ENCODE measurements at places on chromosomes 11 and 22.

DNA sequence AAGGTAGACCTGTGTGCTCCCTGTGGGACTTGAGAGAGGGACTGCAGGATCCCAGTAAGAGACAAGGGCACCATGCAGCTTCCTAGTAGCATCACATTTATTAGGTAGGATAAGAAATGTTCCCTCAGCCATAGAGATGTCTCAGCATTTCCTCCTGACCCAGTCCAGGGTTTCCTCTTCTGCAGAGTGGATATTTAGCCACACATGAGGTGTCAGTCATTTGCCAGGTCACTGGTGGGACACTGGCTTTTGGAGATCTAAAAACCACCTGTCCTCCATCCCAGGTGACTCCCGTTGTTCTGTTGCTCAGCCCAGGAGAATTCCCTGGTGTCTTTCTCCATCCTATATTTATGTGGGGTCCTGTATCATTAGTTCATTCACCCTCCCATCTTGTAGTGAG is 117.5 kb upstream of the NNMT start:
- no peak for DNase-seq

GRCh38 chr11:42251984-42252383 is 792.5 kb upstream of the LRRC4C start:
- no peak for DNase-seq

GRCh38 chr11:77524539-77524938 is 50.6 kb upstream of the PAK1 start:
- DNase-seq = no peak

DNA sequence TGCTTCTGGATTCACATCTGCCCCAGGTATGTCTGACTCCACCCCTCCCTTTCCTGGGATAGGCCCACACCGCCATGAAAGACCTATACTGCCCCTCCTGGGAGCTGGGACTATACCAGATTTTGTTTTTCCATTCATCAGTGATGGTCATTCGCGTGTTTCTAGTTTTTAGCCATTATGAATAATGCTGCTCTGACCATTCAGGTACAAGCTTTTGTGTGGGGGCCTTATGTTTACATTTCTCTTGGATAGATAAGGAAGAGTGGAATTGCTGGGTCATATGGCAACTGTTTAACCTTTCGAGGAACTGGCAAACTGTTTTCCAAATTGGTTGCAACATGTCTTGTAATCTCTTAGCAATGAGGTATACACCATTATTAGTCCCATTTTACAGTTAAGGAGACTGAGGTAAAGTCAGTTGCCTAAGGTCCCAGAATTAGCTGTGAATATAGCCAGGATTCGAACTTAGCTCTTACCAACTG is 1.2 kb upstream of the TBC1D10A start:
- no peak for DNase-seq

- DNase-seq = no peak
Observed at GRCh38 chr11:119676461-119677020, 52.5 kb downstream of the NECTIN1 start.

- no peak for DNase-seq
Observed at GRCh38 chr11:132337819-132338416, 967.5 kb downstream of the NTM start.

DNA sequence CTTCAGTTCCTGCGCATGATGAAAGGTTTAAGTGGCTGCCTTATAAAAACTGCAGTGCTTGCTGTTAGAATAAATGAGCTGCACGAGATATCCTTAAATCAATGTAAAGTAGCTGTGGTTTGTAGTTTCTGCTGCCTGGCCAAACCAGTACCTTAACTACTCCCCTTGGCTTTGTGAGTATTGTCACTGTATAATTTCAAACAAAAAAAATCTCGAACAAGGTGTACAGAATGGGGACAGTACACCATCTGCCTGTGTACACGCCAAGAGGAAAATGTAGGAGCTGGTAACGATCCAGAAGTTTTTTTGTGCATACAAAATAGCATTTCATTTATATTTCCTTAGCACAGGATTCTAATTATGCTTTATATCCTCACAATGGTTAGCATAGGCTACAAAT is 20.6 kb upstream of the NDUFC2 start:
- no peak for DNase-seq

DNA sequence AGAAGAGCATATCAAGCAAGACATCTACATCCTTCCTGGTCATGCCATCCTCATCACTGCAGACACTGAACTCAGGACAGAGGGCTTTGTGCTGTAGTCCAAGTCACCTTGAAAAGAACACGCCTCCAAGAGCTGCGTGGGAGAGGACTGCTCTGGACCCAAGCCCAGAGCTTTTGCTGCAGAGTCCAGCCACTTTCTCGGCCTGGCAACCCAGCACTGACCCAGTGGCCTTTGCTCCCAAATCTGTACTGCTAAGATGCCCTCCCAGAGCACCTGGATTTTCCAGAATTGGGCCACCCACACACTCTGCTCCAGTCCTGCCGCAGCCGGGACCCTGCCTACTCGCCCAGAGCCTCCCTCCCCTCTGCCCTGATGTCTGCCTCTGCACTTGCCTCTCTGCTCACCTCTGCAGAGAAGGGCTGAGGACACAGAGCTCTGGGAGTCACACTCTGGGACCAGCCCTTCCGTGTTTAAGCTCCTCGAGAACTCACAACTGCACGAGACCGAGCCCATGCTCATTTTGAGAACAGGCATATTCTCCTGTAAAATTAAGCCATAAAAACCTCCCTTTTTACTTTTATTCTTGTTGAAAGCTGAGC is 83.8 kb upstream of the CSNK2A3 start:
- no peak for DNase-seq

GRCh38 chr11:11583801-11584529 is 37.8 kb downstream of the GALNT18 start:
- no peak for DNase-seq

DNA sequence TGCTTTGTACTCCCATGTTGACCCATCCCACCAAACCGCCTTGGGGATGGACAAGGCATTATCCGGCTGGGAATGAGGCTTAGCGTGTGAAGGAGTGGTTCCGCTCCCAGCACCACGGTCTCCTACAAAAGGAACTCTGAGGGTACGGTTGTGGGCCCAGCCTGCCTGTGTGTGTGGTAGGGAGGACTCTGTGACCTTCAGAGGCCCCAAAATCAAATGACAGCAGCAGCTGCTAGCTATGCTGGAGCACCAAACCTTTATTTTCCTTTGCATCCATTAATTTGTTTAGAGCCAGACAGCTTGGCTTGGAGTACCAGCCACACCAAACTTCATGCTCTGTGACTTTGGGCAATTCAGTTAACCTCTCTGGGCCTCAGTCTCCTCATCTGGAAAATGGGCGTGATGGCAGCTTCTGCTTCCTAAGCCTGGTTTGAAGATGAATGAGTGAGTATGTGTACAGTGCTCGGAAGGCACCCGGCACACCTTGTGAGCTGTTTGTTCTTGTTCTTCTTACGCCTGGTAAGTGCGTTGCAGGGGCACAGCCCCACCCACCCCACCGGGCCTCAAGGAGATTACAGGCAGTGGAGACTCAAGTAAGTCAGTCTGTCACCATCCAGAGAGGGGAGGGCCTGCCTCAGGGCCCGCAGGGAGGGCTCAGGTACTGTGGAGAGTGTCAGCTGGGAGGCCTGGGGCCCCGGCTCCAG is 25.3 kb downstream of the MB start:
- no peak for DNase-seq

DNA sequence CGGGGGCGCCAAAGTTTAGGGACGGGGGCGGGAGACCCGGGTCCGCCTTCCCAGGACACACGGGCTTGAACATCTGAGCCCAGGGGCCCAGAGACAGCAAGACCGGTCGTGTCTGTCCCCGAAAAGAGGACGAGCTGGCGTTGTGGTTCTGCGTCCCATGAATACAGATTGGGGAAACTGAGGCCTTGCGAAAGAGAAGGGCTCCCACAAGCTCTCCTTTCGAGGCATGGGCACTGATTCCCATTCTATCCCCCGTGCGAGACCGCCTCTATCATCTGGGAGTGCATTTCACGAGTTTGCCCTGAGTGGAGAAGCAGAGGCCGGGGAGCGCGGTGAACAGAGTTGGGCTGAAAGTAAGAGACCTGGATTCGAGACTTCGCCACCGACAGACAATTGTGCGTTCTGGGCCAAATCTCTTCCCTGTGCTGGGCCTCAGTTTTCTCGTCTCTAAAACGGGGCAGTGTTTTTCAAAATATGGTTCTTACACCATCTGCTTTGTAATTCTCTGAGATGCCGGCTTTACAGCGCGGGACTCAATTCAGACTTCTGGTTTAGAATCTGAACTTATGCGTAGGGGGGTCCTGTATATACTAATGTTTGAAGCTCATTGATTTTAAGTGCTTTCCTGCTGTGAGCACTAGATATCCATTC is 471 bp downstream of the RNF185 start:
- DNase-seq = no peak

GRCh38 chr11:57668434-57668782 is 494 bp downstream of the ZDHHC5 start:
- peak; percentile 20 for DNase-seq

- DNase-seq = no peak
Observed at GRCh38 chr11:113113801-113114704, 152.8 kb downstream of the NCAM1 start.

GRCh38 chr11:10440401-10440800 is 14.7 kb upstream of the AMPD3 start:
- no peak for DNase-seq

GRCh38 chr11:110026858-110027626 is 66.2 kb upstream of the ZC3H12C start:
- DNase-seq = no peak

GRCh38 chr11:59141673-59142460 is 789 bp upstream of the FAM111A start:
- DNase-seq = no peak

DNA sequence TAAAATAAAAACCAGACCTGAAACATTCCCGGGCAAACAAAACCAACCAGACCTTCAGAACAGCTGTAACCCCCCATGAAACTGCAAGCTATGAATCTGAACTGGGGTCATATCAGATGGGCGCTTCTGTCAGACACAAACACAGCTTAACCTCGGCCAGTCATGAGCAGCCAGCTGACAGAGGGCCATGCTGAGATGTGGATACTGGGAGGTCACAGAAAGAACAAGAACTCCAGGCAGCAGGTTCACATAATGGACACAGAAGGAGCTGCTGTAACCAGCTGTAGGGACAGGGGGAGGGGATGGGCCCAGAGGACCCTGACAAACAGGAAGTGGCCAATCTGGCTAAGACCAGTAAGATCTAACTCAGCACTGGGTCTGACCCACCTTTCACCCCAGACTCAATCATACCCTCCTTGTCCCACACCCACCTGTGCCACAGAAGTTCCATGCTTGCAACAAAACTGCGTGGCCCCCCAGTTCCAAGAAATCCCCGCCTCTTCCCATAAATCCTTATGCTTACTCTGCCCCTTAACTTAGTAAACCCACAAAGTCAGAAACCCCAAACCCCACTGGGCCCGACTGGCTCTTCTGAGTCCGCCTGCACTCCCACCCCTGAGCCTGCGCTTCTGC is 4.0 kb downstream of the APOL4 start:
- DNase-seq = no peak

- DNase-seq = no peak
Observed at GRCh38 chr11:205221-206001, 1.8 kb downstream of the BET1L start.
